Activated CD8-positive, alpha-beta memory T cell treated with anti-CD3 and anti-CD28 coated beads for 1 hour (primary cell): ENCODE measurements at places on chromosomes 12 and 14.

GRCh38 chr14:54567639-54568561 lies 972 bp downstream of the SAMD4A start:
- no peak for DNase-seq

- DNase-seq, result no peak
These were observed 22.5 kb upstream of the C14orf180 start for GRCh38 chr14:104557086-104557485.

DNA sequence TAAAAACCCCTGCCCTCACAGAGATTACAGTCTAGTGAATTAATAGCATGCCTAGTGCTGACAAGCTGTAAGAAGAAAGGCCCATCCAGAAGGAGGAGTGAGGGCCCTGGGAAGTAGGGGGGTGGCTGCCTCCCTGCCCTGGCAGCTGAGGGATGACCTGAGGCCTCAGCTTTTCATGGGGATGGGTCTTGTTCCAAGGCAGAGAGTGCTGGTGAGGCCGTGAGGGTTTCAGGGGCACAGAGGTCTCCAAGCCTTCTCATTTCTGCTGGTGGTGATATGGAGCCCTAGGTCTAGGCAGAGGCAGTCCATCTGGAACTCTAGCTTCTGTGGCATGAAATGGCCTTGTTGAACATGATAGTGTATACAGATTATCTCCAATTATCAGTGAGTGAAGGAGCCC lies 114.4 kb downstream of the ZFP36L1 start:
- DNase-seq, result no peak

GRCh38 chr14:65854215-65854614 lies 441.7 kb downstream of the FUT8 start:
- DNase-seq, result no peak

DNA sequence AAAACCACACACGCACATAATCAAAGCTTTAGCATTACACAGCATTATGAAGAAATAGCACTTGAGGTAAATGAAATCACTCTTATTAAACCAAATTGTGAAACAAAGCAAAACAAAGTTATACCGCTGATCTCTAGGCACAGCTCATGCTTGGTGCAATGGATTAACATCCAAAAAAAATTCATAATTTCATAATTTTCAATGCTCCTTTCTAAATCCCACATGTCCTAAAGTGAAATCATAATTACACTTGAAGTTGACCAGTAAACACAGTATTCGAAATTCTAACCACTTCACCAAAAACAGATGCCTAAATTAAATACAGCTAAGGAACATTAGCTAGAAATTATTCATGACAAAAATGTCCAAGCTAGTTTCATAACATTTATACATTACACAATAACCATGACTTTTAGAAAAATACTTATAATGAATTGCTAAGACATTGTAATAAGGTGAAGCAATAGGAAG lies 1.5 kb downstream of the MLH3 start:
- no peak for DNase-seq

DNA sequence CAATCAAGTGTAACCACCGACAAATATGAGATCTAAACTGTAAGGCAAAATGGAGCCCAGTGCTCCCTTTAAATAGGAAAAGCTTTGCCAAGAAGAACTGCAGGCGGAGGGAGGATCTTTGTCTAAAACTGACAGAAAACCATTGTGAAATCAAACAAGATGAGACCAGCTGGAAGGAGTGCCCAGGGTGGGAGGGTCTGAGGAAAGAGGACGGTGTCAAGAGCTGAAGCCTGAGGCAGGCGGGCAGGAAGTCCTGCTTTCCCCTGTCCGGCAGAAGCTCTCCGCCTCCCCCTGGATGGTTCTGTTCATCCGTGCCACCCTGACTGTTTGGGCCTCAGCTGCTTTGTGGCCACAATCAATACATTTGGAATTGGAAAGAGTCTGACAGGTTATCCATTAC lies 37.5 kb downstream of the CDC42BPB start:
- no peak for DNase-seq

- no peak for DNase-seq
These were observed 13.0 kb upstream of the SNAPC1 start for GRCh38 chr14:61749264-61749663.

DNA sequence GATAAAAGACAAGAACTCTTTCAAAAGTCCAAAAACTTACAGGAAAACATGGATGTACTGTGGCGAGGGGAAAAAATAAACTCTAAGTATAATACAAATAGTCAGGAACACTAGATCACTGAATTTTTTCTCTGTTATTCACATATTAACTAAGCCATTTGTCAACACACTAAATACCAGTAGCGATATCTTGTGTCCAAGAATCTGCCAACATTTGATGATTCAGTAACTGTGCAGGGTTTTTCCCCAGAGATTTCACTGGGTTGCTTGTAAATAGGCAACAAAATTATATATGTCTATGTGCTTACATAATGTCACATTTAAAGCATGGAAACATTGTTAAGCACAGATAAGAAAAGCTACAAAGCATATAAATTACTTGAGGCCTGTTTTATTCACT lies 205.9 kb downstream of the KIF21A start:
- DNase-seq, result no peak

DNA sequence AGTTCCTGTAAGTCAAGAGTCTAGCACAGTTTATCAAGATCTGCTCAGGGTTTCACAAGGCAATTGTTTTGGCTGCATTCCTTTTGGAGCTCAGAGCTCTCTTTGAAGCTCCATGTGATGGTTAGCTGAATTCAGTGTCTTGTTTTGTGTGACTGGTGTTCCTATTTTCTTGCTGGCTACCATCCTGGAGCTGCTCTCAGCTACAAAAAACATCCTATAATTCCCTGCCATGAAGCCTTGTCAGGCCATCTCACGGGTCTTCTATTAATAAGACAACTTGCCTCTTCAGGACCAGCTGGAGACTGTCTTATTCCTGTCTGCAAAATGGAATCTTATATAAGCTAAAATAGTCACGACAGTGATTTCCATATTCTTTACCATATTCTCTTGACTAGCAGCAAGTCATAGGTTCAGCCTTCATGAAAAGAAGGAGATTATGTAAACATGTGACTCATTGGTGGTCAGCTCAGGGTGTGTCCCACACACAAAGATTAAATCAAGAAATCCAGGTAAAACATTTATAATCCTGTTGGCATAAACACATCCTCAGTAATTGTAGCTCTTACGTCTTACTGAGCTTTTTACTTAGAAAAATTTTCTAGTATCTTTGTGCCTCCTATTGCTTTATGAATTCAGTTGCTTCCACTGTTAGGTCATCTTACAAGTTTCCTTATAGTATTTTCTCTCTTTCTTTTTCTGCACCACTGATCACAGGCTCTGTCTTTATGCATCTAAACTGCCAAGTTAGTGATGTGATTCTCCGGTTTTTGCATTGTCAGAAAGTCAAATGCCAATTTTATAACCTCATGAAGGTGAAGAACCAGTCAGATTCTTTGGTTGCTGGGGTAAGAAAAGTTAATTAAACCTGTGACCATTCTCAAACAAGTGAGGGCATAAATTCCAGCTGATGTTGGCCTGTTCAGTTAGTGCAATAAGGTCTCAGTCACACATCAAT lies 378.5 kb upstream of the MGAT4C start:
- DNase-seq, result no peak

DNA sequence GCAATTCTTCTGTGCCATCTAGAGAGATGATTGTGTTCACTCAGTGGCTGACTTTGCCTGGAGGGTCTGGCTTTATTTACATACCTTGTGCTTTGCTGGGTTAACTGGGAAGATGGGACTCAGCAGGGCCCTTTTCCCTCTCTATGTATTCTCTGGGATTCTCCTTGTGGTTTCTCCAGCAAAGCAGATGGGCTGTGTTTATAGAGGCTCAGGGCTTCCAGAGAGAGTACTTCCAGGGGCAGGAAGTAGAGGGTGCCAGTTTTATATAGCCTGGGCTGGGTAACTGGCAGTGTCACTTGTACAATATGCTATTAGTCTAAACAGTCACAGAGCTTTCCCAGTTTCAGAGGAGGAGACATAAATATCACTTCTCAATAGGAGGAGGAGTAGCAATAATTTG lies 509.9 kb downstream of the DIO2 start:
- no peak for DNase-seq

- DNase-seq, result no peak
These were observed 17.6 kb upstream of the CHST11 start for GRCh38 chr12:104439137-104439536.

DNA sequence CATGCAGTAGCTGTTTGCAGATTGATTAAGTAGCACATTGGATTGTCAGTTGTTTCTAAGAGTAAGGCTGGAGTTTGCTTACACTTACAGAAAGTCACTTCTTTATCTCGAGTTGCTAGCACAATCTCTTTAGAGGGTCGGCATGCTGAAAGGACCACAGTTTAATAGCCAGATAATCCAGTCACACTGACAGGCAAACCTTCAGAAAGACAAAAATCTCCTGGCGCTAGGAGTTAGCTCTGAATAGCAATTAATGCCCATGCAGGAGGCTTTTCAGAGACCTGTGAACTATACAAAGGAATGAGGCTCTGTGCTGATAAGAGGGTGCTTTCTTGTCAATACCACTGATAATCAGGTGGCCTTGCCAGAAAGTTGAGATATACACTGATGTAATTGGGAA lies 1043.0 kb downstream of the AACS start:
- DNase-seq, result no peak

DNA sequence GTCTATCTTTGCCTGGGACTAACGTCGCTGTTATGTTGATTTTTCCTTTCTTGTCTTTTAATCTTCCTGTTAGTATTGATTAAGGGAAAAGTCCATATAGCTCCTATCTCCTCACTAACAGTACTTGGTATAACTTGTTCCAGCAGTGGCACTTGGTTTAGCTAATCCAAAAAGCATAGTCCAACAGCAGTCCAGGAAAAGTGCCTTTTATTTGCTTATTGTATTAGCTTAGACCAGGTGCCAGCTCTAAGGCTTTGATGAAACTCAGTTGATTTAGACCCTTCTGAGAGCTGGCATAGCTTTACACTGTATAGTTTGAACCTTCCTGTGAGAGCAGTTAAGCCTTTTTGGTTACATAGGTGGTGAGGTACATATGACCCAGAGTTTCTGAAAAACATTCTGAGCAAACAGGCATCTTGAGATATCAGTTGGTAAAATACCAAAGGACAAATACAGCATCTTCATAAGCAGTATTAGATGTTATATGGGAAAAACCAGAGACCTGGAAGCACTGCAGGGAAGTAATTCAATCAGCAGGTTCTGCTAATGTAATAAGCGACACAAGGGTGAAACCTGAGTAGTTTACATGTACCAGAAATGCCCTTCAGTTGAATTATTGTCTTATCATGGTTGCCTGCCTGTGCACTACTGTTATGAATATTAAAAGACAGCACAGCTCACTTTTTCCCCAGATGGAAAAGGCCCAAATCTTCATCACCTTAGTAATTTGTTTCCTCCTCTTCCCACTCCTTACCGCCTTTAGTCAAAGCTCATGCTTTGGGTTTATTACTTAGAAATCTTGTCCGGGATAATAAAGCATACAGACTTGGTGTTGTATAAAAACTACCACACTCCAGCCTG lies 13.0 kb downstream of the PELI2 start:
- DNase-seq, result no peak

GRCh38 chr14:54754623-54755386 lies 147.8 kb downstream of the GCH1 start:
- no peak for DNase-seq

- no peak for DNase-seq
These were observed 723.3 kb upstream of the FLRT2 start for GRCh38 chr14:84806622-84807021.

DNA sequence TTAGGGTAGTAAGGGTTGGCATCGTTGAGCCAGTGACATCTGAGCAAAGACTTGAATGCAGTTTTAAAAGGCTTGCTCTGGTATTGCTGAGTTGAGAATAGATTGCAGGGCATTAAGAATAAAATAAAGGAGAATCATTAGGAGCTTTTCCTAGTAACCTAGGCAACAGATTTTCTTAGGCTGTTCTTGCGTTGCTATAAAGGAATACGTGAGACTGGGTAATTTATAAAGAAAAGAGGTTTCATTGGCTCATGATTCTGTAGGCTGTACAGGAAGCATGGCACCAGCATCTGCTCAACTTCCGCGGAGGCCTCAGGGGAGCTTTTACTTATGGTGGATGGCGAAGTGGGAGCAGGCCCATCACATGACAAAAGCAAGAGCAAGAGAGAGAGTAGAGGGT lies 97.4 kb downstream of the RAD51B start:
- no peak for DNase-seq

GRCh38 chr12:131123817-131124216 lies 170.1 kb downstream of the ADGRD1 start:
- DNase-seq, result no peak

DNA sequence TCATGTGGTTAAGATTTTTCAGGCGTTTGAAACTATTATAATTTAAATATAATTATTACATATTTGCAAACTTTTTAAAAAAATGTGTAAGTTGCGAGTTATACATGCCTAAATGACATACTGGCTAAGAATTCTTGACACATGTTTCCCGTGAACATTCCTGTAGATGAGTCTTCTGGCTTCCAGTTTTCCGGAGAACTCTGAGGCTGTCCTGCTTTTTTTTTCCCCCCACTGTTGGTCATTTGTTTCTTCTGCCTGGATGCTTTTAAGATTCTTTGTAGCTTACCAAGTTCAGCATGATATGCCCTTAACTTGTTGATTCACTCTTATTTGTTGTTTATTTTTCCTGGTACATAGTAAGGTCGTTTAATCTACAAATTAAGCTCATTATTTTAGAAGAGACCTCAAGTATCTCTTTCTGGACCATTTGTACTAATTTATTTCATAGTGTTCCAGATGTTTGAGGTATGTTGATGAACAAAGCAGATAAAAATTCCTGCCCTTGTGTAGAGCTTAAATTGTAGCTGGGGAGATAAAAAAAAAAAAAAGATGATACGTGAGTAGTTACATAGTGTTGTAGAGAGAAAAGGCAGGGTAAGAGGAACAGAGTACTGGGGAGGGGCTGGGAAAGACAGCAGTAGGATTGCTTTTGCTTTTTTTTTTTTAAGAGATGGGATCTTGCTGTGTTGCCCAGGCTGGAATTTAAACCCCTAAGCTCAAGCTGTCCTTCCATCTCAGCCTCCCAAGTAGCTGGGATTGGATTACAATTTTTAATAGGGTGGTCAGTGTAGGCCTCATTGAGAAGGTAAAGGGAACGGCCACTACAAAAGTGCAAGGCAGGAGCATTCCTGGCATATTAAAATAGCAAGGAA lies 32.8 kb downstream of the ARHGAP5 start:
- DNase-seq, result no peak

GRCh38 chr12:72349491-72349890 lies 77.3 kb downstream of the TRHDE start:
- no peak for DNase-seq

DNA sequence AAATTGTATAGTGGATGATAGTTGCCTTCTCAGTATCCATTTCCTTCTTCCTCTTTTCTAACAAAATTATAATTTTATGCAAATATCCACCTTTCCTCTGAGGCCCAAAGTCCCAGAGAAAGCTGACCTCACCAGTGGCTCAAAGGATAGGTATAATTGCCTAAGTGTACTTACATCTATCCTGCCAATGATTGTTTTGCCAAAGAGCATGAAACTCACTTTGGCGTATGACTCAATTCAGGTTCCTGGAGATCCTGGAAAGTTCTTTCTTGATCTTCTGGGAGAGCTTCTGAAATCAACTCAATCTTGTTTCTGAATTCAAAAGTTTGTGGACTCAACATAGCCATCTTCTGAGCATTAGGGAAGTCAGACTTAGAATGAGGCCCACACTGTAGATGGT lies 10.5 kb upstream of the RBM25 start:
- DNase-seq, result no peak

GRCh38 chr12:119676573-119676972 lies 8.6 kb downstream of the PRKAB1 start:
- no peak for DNase-seq

- DNase-seq, result no peak
These were observed 935 bp downstream of the TBC1D30 start for GRCh38 chr12:64825143-64826021.
